MCF 10A (cell line): ENCODE measurements at places on chromosomes 2 and 18. TPM values are rescaled to one million over a fixed set of nuclear protein-coding genes. Genes with fewer than 3 reads are reported as not detected.

DNA sequence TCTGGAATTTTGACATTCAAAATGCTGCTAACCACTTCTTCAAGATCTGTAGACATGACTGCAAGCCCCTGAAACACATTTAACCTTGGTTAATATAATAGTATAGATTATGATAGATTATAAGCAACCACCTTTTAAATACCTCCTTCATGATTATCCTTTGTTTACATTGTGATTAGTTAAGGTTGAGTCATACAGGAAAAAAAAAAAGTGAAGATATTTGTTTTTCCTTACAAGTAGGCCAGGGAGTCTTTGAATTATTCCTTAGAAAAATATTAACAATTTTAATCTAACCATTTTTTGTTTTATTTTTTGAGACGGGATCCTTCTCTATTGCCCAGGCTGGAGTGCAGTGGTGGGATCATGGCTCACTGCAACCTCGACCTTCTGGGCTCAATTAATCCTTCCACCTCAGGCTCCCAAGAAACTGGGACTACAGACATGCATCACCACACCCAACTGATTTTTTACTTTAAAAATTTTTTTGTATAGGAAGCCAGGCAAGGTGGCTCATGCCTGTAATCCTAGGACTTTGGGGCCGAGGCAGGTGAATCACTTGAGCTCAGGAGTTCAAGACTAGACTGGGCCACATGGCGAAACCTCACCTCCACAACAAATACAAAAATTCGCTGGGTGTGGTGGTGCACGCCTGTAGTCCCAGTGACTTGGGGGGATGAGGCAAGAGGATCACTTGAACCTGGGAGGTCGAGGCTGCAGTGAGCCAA lies 99.4 kb downstream of the SLC39A10 start:
- peak; percentile 34 for DNase-seq

DNA sequence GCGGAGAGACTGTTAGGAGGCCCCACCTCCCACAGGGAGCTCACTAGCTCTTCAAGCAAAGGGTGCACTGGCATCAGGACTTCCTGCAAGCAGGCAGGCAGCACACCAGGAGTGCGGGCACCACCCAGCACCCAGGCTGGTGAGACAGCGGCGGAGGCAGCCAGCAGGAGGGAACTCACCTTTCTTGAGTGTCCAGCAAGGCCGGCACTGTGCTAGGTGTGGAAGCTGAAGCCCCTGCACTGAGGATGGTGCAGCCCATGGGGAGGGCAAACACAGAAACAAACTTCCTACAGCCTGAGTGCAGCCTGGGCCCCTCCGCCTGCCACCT lies 100.7 kb upstream of the ID2 start:
- no peak for DNase-seq

RAD51AP2 gene
- 0.10 and 0.14 TPM in 2 replicates for total RNA-seq

SULT1C4 gene
- not detected in 2 replicates for total RNA-seq

HPCAL1 gene
- 136 and 144 TPM in 2 replicates for total RNA-seq
